ENCODE measurements at places on chromosomes 6 and 20.

GRCh38 chr6:11810039-11810541 is 31.5 kb upstream of the ADTRP start:
- DNase-seq, result no peak

GRCh38 chr6:134016558-134016814 is 35.9 kb downstream of the SLC2A12 start:
- DNase-seq, result no peak

GRCh38 chr20:16975682-16976081 is 227.5 kb downstream of the OTOR start:
- no peak for DNase-seq

GRCh38 chr6:16635810-16636602 is 125.3 kb downstream of the ATXN1 start:
- no peak for DNase-seq

DNA sequence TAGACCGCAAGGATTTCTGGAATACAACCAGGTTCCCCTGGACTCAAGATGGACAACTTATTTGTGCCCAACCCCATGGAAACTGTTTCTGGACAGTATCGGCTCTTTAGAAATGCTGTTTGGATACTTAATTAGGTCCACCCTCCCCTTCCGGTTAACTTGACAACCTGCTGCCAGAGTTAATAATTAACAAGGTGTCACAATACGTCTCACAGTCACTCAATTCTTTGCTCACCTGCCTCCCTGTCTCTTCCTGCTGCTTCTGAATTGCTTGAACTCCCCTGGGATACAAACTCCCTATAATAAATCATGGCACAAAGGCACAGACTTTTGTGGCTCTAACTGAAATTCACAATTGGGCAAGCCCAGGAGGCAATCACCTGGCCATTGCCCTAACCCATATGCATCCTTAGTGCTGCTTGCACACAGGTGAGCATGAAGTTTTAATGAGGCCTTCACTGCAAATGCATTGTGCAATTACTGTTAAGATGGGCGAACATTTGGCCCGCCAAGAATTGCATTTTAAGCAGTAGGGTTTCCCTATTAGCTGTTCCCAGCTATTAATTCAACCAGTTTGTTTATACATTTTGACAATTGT is 504.4 kb upstream of the NOX3 start:
- no peak for DNase-seq

DNA sequence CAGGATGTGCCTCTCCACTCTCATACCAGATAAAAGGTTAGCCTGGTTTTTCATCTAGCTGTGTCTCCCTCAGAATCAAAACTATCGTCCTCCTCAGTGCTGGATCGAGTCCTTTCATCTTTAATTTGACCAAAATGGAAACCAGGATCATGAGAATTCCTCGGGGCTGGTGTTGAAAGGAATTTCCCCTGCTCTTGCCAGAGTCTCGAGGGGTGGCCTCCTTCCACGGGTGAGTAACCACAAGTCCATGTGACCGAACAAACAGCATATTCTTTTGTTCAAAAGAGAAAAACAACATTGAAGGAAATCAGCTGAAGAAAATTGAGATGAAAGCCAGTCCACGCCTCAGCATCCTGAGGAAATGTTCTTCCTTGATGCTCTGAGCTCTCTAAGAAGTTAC is 165.9 kb upstream of the CDYL start:
- DNase-seq, result no peak

- DNase-seq, result no peak
These were observed 35.6 kb upstream of the PRELID3B start for GRCh38 chr20:59078231-59078630.

GRCh38 chr20:60937585-60937984 is 314.5 kb upstream of the CDH4 start:
- DNase-seq, result no peak

GRCh38 chr6:163469459-163469985 is 55.0 kb downstream of the QKI start:
- no peak for DNase-seq

- DNase-seq, result no peak
These were observed 230.7 kb downstream of the CBLN4 start for GRCh38 chr20:55774628-55775027.

DNA sequence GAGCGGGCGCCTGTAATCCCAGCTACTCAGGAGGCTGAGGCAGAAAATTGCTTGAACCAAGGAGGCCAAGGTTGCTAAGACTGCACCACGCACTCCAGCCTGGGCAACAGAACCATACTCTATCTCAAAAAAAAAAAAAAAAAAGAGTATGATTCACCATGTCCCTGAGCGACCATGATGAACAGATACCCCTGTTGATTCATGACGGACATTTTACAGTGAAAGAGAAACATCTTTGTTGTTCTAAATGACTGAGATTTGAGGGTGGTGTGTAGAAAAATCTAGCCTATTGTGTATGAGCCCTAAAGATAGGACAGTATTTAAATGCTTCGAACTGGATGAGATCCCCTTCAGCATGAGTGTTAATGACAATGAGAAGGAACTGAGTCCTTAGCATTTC is 32.8 kb downstream of the RBM24 start:
- DNase-seq, result no peak

- DNase-seq, result no peak
These were observed at the start of gene NOL4L for GRCh38 chr20:32585011-32585585. TSS of gene NOL4L (minus strand) at chr20:32585333. CDS start at chr20:32584890, 443 bp downstream.

DNA sequence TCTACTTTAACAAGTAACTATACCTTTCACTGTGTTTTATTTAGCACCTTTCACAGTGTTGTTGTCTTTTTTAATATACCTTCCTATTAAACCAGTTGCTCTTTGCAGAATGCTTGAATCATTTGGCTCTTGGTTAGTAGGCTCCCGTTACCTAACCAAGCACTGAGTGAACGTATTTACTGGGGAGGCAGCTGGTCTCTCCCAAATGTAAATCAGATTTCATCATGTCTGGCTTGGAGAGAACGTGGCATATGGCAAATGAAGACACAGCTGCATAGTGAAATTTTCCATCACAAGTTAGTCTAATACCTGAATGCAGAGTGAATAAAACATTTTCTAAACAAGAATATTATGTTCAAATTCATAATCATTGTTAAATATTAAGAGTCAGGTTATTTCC is 12.4 kb downstream of the HTR1E start:
- DNase-seq, result no peak

DNA sequence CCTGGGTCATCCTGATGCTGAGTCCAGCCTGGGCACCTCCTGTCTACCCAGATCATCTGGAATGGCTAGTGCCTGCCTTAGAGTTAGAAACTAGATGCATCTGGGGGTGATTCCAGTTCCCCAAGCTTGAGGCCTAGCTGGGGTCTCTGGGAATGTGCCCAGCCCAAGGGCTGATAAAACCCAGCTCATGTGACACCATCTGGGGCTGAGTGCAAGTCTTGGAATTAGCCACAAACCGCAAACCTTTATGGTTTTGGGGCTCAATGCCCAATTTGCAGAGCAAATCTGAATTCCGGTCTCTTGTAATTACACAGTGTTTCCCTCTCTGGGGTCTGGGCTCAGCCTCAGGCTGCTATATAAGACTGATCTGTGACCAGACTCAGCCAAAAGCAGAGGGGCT is at the start of gene BPIFB4:
BPIFB4 (plus strand) TSS at position 385 of the 400 bp plus-strand sequence. CDS start 1,884 bp downstream, outside the sequence.
- no peak for DNase-seq

DNA sequence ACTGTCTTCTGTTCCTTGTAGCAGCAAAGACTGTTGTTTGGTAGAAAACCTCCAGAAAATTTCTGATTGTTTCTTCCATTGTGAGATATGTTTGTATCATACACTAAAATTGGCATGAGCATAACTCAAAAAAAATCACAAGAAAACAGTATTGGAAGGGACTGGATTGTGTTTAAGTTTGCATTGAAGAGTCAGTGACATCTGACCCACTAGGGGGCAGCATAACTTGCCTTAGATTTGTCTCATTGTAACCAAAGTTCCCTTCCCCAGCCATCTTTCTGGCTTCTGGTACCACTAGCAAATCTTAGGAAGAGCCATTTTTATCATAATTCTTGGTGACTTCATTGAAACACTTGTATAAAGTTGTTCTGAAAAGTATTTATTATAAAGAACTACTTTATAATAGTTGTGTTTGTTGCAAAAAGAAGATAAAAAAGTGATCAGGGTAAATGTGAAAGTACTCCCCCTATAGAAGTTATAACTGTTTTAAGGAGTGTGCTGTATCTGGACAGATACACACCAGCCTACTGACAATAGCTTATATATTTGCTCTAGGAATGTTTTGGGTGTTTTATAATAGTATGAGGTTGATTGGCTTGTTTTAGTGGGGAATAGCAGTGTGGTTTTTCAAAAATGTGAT is 7.7 kb downstream of the CSTF1 start:
- DNase-seq, result peak; percentile 35

- no peak for DNase-seq
These were observed 110.3 kb upstream of the EYA4 start for GRCh38 chr6:133130863-133131262.

DNA sequence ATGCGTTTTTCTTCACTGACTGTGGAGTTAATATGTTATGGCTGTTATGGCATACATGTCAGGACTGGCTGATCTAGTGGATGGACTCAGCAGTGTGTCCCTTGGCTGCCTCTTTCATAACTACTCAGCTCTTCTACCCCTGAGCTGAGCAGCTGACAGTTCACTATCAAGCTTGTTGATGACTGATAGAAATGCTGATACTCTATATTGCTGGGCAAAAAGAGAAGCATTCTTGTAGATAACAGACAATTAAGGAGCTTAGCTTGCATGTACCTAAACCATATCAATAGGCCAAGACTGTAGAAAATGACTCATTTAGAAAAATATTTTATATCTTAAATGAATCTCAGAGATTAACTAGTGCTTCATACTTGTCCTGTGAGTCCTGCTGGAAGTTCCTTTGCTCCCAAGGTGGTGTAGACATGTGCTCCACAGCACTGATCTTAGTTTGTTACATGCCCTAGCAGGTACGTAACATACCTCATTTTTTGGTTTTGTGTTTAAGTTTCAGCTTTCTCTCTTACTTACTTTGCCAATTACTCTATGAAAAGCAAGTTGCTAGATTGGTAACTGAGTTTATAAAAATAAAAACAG is 236.9 kb downstream of the GMDS start:
- no peak for DNase-seq

DNA sequence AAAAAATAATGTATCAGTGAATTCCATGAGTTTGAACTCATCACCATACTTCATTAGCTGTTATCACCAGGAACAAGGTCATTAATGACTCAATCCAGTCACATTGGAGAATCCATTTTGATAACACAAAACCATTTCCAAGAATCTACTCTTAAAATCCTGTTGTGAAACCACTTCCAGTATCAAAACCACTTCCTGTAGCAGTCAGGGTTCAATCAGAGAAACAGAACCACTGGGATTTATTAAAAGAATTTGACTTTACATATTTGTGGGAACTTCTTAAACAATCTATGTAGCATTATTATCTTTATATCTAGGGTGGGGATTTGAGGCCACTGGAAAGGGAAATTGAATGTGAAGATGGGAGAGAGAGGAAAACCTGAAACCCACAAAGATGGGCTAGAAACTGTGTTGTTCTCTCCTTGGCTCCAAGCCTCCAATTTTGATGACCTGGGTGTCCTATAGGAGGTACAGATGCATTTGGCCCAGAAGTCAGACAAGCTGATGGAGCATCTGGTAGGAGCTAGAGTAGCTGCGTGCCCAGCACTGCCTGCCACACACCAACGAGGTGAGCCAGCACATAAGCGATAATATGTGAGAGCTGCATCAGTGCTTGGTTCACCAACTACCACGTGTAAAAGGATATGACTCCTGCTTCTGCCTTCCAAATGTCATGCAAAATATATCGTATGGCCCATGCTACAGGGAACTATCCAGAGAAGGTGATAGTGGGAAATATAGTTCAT is 117.0 kb downstream of the TMEM200A start:
- DNase-seq, result no peak

- DNase-seq, result no peak
These were observed 202.5 kb upstream of the MAN1A1 start for GRCh38 chr6:119552021-119552420.

DNA sequence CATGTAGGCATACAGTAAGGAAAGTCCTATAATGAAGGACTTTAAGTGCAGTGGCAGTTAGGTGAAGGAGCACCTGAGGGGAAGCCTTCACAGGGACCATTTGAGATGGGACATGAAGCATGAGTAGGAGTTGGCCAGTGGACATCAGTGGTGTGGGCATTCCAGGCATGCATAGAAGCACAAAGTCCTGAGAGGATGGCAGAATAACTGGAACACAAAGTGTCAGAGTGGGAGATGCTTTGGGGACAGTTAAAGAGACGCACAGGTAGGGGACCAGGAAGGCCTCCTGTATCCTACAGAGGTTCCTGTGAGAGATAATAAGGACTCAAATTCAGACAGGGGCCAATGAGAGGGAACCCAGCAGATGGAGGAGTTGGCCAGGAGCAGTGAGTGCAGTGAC is 26.4 kb upstream of the EFHC1 start:
- DNase-seq, result no peak

GRCh38 chr20:12936524-12936923 is 72.2 kb upstream of the SPTLC3 start:
- DNase-seq, result no peak

- no peak for DNase-seq
These were observed 598 bp downstream of the HLA-B start for GRCh38 chr6:31356216-31356945.

DNA sequence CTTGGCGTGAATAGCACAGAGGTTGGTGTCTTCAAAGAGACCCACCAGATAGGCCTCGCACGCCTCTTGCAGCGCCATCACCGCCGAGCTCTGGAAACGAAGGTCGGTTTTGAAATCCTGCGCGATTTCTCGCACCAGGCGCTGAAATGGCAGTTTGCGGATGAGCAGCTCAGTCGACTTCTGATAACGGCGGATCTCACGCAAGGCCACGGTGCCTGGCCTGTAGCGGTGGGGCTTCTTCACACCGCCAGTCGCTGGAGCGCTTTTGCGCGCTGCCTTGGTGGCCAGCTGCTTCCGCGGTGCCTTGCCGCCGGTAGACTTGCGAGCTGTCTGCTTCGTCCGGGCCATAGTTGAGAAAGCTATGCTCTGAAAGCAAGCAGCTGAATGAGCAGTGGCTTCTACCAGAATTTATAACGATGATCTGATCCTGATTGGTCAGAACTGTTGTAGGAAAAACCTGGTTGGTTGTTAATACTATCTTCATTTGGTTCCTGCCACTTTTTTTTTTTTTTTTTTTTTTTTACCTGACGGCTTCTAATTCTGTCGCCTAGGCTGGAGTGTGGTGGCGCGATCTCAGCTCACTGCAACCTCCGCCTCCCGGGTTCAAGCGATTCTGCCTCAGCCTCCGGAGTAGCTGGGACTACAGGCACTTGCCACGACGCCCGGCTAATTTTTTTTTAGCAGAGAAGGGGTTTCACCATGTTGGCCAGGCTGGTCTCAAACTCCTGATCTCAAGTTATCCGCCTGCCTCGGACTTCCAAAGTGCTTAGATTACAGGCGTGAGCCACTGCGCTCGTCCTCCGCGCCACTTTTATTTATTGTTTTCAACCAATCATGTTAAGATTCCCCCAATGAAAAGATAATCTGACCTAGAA is 21.5 kb downstream of the OR2B2 start:
- DNase-seq, result no peak

- no peak for DNase-seq
These were observed 81.3 kb downstream of the AFDN start for GRCh38 chr6:167907837-167908681.

GRCh38 chr20:4050203-4050980 is 35.0 kb upstream of the RNF24 start:
- DNase-seq, result no peak
